ENCODE measurements at places on chromosomes 1 and 21. TPM values are rescaled to one million over a fixed set of nuclear protein-coding genes. Genes with fewer than 3 reads are reported as not detected.

Gene LMX1A
- total RNA-seq, result not detected

- DNase-seq, result no peak
These were observed 61.3 kb downstream of the SLC66A1 start for GRCh38 chr1:19373211-19374082.

DNA sequence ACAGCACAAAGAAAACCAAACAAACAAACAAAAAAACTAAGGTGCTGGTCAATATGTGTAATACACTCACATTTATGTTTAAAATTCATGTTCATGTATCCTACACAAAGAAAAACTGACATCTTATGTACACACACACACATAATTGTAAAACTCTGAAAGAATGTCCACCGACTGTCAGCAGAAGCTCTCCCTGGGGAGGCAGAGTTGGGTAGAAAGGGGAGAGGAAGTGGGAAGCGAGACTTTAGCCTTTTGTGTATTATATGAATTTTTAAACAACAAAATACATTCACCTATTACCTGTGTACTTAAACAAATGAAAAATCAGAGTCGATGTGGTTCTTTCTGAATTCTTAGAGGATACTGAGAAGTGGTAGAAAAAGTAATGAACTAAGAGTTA lies 88.3 kb downstream of the ABCA4 start:
- peak; percentile 45 for DNase-seq

DNA sequence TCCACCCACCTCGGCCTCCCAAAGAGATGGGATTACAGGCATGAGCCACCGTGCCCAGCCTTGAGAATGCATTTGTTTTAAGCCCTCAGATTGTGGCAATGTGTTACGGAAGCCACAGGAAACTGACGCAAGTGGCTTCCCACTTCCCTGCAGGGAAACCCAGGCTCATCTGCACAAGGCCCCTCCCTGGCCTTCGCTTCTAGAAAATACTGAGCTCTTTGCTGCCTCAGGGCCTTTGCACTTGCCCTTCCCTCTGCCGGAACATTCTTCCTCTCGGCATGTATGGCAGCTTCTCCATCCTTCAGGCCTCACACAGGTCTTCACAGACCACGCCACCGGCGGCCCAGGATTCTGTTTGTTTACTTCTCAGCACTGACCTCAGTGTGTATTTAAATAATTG lies 137.0 kb upstream of the TMEM51 start:
- no peak for DNase-seq

DNA sequence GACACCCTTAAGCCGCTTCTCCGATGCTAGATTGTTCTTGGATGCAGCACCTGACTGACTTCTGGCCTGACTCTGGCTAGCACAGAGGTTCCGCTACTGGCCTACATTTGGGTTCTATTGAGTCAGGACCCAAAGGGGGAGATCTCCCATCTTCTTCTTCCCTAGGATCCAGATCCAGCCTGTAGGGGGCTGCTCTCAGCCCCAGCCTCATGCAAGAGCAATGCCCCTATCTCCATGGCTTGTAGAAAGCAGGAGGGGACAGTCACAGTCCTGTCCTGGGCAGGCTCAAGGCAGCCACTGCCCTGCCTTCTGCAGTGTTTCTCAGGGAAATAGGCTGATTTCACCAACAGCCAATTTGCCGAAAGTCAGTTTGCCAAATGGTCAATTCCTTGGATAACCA lies 6.3 kb upstream of the ADAR start:
- DNase-seq, result no peak

Gene AGO3
- 14.8 TPM for total RNA-seq

Gene DCST1
- total RNA-seq, result not detected

GRCh38 chr1:35443768-35444518 lies 113.3 kb downstream of the KIAA0319L start:
- DNase-seq, result no peak

GRCh38 chr1:49694251-49694827 lies 329.4 kb downstream of the AGBL4 start:
- DNase-seq, result no peak

DNA sequence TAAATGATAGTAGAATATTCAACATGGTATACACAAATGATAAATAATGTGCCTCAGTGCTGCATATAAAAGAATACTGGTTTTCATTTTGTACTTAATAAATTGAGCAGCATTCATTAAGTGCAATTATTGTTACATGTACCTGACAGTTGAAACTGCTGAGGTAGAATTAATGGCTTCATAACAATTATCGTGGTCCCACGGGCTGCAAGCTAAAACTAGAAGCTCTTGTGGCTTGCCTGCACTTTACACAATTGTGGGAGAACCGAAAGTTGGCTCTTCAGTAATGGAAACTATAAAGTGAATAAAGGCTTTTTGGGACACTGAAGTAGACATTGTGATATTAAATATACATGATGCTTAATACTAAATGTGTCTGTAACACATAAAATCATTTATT lies 23.2 kb downstream of the INSL5 start:
- peak; percentile 34 for DNase-seq

DNA sequence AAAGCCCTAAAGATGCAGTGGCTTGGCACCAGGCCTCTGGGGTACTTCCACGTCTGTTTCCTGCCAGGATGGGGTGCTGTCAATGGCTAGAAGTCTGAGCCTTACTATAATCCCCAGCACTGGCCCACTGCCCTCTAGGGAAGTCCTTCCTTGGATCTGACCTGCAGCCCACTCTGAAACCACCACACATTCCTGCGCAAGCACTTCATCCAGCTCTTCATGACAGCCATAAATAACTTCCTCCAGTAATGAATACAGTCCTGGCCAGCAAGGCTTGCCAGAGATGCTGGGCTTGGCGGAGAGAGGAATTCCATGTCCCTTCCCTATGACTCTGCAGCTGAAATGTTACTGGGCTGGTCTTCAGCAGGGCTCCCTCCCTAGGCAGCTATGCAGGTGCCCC lies 32.6 kb downstream of the ALPL start:
- DNase-seq, result peak; percentile 98

- DNase-seq, result peak; percentile 57
These were observed 11.9 kb downstream of the ECE1 start for GRCh38 chr1:21278208-21278859.

GRCh38 chr1:228978484-228979324 lies 243.4 kb downstream of the RHOU start:
- peak; percentile 66 for DNase-seq

GRCh38 chr1:91929250-91929649 lies 20.0 kb upstream of the BRDT start:
- DNase-seq, result no peak

GRCh38 chr1:235710687-235711086 lies 61.1 kb upstream of the GNG4 start:
- DNase-seq, result no peak

GRCh38 chr1:91924146-91924545 lies 25.1 kb upstream of the BRDT start:
- DNase-seq, result peak; percentile 84

Gene KANK4
- under 0.01 TPM for total RNA-seq

- no peak for DNase-seq
These were observed 215.4 kb upstream of the PROX1 start for GRCh38 chr1:213772128-213773063.

Gene DCST2
- total RNA-seq, result not detected

DNA sequence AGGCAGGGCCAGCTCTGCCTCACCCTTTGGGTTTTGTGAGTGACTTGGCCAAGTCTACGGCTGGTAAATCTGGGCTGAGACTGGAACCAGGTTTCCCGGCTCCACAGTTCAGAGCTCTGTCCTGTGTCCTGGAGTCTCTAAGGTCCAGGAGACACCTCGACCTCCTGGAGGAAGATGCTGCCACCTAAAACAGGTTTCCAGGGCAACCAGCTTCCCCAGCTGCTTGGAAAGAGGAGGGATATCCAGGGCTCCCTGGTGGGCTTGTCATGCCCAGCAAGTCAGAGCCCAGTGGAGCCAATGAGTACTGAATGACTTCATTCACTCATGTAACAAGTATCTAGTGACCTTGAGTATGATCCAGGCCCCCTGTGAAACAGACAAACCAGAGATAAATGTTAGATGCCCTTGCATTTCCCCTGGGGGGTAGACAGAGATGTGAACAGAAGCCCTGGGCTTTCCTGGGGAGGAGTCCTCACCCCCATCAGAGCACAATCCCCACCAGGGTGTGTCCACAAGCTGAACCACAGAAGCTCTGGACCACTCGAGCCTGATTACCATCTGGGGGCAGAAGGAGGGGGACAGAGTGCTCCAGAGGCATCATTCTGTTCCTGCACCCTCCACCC lies 181.2 kb upstream of the RAB4A start:
- DNase-seq, result no peak

Gene CD5L
- not detected for total RNA-seq

Gene OR14K1
- 0.36 TPM for total RNA-seq

GRCh38 chr1:55937840-55938375 lies 641.5 kb downstream of the PLPP3 start:
- DNase-seq, result no peak

GRCh38 chr21:31558189-31558961 lies 101.1 kb upstream of the SOD1 start:
- DNase-seq, result peak; percentile 89

GRCh38 chr1:220278991-220279390 lies 6.7 kb upstream of the RAB3GAP2 start:
- no peak for DNase-seq

DNA sequence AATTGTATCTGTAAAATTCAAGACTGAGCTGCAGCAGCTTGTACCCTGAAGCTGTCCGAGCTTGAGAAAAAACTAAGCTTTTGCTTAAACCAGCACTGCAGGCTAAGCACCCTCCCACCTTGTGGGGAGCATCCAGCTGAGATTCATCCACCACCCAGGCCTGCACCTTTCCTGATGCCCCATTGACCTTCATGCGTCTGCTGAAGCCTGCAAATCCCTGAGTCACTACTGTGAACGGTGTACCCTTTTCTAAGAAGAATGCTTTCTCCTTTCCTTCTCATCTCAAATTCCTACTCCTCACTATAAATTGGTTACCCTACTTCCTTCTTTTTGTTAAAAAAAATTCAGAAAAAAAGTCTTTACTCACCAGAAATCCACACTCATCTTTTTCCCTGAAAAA lies 90.9 kb upstream of the RGS18 start:
- DNase-seq, result no peak

Gene SLC25A44
- 15.0 TPM for total RNA-seq

Gene IFI44L
- 28.3 TPM for total RNA-seq

DNA sequence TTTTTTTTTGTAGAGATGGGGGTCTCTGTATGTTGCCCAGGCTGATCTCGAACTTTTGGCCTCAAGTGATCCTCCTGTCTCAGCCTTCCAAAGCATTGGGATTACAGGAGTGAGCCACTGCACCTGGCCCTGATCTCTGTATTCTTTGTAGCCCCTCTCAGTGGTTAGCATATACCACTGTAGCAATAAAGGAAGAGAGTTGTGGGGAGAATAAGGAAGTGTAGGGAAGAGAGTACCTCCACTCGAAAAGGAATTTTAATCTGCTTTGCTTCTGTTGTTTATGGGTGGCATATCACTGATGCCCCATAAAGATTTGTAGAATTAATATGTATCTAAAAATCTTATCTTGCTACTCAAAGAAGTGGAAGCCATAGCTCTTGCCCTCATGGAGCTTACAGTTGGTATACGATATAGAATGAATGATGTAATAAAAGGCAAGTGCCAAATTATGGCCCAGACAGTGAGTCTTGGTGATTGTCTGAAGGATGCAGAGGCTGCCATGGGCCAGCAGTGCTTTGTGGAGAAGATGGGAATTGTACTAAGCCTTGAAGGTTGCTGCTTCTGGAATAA lies 96.0 kb downstream of the CLIC6 start:
- DNase-seq, result no peak

Gene TSTD1
- total RNA-seq, result 1.8 TPM

- no peak for DNase-seq
These were observed 452 bp upstream of the EXOSC10 start for GRCh38 chr1:11100149-11100493.

DNA sequence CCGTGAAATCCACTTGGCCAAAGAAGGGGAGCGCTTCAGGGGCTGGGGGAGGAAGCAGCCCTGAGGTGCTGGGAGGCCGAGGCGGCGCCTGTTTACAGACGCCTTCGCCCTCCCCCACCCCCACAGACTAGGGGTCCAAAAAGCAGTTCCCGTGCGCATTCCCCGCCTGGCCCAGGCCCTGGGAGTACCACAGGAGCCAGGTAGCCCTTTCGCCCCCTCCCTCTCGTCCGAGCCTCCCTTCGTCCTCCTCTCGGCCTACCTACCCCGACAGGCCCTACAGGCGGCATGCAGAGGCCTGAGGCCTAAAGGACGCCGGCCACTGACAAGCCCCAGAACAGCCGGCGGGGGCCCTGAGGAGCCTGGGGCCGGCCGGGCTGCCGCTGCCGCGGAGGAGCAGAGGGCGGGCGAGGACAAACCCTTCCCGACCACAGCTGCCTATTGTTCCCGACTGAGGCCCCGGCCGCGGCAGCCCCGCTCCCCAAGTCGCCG lies 522 bp downstream of the RC3H1 start:
- peak; percentile 89 for DNase-seq

Gene FMO5
- total RNA-seq, result 2.7 TPM

Gene KPRP
- total RNA-seq, result not detected

DNA sequence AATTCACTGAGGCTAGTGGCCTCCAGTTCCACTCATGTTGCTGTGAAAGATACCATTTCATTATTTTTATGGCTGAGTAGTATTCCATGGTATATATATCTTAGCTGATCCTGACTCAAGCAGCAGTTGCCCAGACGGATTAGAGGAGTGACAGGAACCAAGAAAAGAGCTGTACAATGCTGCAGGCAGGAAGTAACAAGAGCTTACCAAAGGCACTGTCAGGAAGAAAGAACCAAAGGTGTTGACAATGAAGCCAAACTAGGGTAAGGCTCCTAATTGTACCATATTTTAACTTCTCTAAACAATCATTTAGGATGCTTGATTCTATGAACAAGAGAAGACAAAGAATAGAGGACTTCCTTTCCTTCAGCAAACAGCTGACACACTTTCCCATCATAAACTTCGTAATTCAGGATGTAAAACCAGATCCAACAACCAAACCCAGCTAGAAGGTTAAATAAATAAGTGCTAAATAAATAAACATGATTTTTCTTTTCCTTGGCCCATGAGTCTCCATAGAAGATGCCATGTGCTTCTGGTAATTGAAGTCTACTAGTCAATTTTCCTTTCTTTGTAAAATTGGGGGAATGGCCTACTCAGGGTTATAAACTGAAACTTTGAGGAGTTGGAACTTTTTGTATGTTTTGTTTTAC lies 248.2 kb upstream of the SGIP1 start:
- no peak for DNase-seq

- no peak for DNase-seq
These were observed 158.5 kb upstream of the FGGY start for GRCh38 chr1:59138402-59138801.

Gene CYP4X1
- total RNA-seq, result 0.59 TPM

Gene TACSTD2
- 0.29 TPM for total RNA-seq

GRCh38 chr1:190759807-190760206 lies 282.1 kb upstream of the BRINP3 start:
- no peak for DNase-seq

- DNase-seq, result peak; percentile 39
These were observed 30.7 kb upstream of the WASF2 start for GRCh38 chr1:27520651-27521050.

Data from osteoblast (primary cell).